Stimulated activated CD4-positive, alpha-beta T cell treated with anti-CD3 and anti-CD28 coated beads, Interleukin-4, amount 100 ng/mL, for 4 hours (primary cell): ENCODE measurements at places on chromosomes 3 and 15.

- no peak for DNase-seq
Observed at GRCh38 chr3:51519848-51520247, 18.7 kb upstream of the RAD54L2 start.

- DNase-seq, result no peak
Observed at GRCh38 chr3:31225923-31226322, 306.8 kb upstream of the STT3B start.

DNA sequence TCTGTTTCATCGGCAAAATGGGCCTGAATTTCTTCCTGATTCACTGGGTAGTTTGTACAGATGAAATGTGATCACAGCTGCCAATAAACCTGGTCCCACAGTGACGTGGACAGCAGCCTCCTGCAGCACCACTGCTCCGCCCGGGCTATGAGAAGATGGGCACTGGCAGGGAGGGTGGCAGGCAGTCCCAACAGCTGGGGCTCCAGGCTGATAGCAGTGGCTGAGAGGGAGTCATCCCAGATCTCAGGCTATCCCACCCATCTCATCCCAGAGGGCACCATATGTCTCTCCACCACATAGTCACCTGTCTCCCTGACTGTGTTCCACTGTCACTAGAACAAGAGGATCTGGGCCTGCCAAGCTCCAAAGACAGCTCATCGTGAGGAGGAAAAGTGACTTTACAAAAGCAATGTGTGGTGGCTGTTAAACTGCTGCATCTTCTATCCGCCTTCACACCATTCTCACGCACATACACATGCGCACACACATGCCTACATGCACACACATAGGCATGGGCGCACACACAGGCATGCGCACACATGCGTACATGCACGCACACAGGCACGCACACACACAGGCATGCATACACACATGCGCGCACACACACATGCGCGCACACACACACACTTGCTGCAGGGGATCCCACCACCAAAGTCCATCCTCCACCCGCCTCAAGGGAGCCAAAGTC lies 46.2 kb downstream of the RGMA start:
- no peak for DNase-seq

DNA sequence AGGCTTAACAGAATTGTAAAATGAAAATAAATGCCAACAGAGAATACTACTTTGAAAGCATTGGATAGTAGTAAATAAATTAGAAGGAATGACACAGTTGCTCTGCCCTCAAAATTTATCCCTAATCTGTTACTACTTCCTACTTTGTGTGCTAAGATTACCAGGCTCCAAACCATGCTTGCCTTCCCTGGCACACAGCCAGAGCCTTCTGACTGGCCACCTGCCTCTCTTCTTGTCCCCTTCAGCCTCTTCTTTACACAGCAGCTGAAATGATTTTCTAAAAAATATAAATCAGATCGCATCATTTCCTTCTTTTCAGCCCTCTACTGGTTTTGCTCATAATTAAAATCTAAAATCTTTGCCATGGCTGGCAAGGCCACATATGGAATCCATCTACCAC lies 334.1 kb downstream of the FHIT start:
- DNase-seq, result no peak
